ENCODE measurements at places on chromosomes 2 and 18.

DNA sequence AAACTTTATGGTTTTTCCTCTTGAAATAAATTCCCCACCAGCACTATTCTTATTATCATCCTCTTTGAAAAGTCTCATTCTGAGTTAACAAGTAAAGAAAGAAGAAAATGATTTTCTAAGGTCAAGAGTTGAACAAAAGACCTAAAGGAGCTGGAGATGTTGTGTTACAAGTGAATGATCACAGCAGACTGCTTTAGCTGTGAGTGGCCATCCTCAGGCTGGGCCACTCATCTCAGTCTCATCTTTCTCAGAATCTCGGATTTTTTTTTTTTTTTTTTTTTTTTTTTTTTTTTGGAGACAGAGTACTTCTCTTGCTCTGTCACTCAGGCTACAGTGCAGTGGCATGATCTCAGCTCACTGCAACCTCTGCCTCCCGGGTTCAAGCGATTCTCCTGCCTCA is 133.3 kb downstream of the CDH2 start:
- no peak for DNase-seq

GRCh38 chr2:86301009-86301408 is 36.4 kb downstream of the REEP1 start:
- DNase-seq, result no peak

DNA sequence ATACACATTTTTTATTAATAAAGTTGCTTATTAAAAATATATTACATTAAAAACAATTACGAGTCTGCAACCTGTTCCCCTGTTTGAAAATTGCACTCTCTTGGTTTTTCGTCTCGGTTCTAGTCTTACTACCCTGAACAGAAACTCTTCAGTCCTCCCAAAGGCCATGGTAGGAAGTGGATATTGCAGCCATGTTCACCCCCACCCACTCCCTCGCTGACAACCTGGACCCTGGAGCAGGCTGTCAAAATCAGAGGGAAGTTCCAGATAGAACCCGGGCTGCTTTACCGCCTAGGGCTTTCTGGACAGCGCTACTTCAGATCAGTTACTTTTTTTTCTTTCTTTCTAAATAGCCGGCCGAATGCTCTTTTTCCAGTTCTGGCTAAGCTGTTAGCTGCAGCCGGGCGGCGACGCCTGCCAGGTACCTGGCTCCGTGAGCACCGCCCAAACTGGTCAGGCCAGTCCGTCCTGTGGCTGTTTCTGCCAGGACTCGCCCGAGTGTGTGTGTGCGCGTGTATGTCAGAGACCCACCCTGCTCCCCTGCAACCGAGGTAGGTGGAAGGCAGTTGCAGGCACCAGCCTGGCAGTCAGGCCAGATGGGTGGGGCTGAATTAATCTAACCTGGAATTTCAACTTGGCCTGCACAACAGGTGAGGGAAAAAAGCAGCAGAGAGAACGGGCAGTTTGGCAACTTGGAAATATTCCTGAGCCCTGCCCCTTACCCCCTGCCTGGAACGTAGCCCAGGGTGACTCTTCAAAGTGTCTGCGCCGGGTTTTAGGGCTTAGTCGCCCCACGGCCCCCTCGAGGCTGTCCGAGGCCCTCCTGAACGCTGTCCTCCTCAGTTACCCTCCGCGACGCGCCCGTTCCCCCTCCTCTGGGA is 1.1 kb upstream of the TET3 start:
- no peak for DNase-seq

DNA sequence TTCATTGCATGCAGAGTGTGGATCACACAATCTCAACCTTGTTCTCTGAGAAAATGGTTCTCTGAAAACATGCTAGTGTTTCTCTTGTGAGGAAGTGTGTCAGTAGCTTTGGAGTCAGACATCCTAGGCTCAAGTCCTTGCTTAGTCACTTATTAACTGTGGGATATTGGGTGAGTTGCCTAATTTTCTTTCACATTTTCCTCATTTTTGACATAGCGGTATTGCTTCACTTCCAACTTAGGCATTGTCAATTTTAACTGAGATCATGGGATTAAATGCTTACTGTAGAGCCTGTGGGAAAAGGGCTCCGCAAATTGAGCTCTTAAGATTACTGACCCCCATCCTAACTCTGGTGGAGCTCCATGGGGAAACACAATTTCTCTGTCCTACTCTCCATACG is 622.2 kb downstream of the CNTNAP5 start:
- no peak for DNase-seq

- DNase-seq, result no peak
Measured at GRCh38 chr2:121547646-121548045, 17.0 kb downstream of the RNU4ATAC start.

DNA sequence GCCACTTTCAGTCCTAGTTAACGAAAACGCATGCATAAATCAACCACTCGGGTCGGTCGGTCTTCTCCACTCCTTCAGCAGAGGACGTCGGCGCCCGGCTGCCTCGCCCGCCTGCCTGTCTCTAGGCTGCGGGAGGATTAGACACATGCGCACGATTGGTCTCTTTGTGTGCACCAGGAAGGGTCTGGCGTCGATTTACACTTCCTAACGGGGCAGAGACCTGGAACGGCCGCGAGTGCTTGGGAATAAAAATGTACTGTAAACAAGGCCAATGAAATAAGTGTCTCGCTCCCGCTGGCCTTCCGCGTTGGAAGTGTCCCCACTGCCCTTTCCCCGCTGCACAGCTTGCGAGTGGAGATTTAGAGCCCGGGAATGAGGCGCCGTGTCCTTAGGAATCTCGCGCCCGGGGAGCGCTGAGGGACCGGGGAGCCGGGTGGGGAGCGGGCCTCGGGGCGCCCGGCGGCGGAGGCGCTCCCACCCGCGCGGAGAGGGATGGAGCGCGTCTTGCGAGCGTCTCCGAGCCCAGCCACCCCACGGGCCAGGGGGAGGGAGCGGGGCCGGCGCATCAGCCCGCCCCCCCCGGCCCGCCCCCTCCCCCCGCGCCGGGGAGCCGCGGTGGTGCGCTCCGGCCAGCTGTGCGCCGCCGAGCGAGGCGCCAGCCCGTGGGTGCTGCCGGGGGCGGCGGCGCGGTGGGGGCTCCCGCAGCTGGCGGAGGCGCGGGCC is at the start of gene DOK6:
Gene DOK6 (plus strand): TSS at position 636 of the 723 bp plus-strand sequence.
- DNase-seq, result no peak

GRCh38 chr2:59151805-59152204 is 910.7 kb upstream of the FANCL start:
- no peak for DNase-seq

- DNase-seq, result peak; percentile 70
Measured at GRCh38 chr2:214604861-214605260, 194.0 kb downstream of the VWC2L start.

DNA sequence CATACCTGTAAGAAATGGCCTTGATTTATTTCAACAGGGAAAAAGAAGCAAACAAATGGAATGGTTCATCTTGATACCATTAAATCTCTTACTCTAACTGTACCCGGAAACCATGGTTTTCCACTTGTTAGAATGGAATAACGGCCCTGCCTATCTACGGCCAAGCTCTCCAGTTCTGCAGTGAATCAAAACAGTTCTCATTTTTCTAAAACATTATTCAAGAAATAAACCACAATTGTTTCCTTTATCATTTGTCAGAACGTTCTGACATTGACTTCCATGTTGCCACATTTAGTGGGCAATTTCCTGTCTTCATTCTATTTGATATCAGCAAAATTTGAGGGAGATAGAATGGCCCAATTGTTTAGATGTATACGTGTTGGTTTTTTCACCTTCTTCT is 118.8 kb upstream of the CDH19 start:
- peak; percentile 5 for DNase-seq

GRCh38 chr2:26557244-26557925 is 79.5 kb upstream of the OTOF start:
- DNase-seq, result no peak

DNA sequence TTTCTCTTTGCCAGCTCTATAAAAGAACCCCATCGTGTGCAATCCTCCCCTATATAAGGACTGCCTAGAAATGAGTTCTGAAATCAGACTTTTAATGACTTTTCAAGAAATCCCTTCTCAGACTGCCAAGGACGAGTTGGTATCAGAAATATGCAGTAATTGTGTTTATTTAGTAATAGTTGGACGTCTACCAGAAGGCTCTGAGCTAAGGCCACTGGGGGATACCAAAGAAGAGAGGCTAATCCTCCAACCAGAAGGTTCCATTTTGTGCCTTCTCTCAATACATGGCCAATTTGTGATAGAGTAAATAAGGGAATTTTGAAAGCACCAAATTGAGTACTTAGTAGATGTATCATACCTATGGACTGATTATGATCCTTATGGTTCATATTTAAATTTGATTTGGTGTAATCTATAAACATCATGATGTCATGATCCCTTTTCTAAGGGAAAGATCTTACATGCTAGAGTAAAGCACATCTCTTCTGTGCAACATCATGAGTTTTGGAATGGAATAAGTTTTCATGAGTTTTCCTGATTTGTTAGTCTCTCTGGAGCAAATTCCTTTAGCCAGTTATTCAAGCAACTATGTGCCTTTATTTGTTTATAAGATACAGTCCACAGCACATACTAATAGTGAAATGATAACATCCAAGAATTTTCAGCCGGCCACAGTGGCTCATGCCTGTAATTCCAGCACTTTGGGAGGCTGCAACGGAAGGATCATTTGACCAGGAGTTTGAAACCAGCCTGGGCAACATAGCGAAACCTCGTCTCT is 82.2 kb upstream of the LTBP1 start:
- DNase-seq, result peak; percentile 55

GRCh38 chr2:3468296-3468988 is 50.9 kb downstream of the ADI1 start:
- DNase-seq, result no peak

- DNase-seq, result no peak
Measured at GRCh38 chr2:168062054-168062453, 185.3 kb downstream of the STK39 start.

DNA sequence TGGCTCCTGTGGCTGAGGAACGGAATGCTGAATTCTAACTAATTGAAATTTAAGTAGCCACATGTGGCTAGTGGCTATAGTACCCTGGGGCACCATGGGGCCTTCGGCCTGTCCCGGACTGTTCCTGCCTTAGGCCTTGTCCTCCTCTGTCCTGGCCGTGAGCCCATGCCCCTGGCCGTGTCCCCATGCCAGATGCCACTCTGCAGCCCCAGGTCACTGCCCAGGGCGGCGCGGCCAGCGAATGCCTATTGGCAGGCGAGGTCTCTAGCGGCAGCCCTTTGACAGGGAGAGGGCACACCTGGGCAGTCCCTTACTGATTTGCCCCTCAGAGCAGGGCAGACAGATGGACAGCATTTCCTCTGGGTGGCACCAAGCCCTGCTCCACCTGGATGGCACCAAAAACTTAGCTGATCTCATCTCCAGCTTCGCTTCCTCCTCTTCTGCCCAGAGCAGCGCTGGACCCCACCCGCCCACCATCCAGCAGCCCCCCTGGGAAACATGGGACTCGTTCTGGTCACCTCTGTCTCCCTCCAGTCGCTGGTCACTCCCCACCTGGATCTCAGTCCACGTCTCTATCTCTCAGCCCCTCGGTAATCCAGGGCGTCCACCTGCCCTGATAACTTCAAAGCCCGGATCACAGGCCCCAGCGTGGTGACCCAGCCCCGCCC is 1.1 kb upstream of the DGKD start:
- no peak for DNase-seq
